ENCODE measurements at places on chromosomes 13 and 19. TPM values are rescaled to one million over a fixed set of nuclear protein-coding genes. Genes with fewer than 3 reads are reported as not detected.
A peak's percentile ranks its signal among the peaks of the same experiment; 100 is the strongest.

DNA sequence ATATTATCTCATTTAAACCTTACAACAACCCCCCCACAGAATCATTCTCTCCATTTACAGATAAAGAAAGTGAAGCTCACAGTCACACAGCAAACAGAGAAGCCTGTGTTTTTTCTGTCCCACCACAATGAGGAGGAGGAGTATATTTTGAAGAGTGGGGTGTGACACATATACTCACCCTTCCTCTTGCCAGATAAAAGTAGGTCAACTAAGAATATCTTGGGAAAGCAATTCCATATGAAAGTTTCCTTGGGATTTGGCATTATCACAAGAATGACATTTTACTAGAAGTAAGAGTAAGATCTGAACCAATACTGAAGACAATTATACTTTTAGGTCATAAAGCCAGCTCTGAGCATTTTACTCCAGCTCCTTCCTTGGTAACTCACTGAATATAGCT, 287.5 kb upstream of the HTR2A start:
- no peak for DNase-seq

GRCh38 chr13:40190641-40191100, 475.8 kb downstream of the FOXO1 start:
- peak; percentile 70 for DNase-seq

DNA sequence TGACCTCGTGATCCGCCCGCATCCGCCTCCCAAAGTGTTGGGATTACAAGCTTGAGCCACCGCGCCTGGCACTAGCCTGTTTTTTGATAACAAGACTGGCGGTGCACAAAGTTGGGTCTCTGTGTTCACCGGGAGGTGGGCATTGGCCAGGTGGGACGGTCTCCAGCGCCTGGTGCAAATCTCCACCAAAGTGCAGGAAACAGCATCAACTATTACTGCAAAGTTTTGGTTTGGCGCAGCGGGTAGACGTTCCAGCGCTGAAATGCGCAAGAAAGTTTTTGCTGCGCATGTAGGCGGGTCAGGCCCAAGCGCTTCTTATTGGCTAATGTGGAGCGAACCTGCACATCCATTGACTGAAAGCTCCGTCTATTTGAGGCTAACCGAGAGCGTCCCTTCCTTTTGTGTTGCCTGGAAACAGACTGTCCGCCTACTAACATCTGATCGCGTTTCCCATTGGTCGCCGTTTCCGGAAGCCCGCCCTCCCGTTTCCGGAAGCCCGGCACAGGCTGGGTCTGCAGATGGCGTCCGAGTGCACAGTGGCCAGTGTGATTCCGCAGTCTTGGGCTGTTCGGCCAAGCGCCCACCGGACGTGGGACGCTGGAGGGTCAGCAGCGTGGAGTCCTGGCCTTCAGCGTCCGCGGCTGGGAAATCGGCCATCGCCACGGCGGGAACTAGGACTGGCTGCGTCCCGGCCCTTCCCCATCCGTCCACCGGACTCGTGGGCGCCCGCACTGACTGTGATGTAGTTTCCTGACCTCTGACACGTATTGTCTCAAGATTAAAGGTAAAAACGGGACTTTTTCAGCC, 53.3 kb upstream of the ZNF527 start:
- peak; percentile 98 for DNase-seq

- peak; percentile 81 for DNase-seq
Observed at GRCh38 chr19:7534531-7535046, 928 bp upstream of the PNPLA6 start.

DNA sequence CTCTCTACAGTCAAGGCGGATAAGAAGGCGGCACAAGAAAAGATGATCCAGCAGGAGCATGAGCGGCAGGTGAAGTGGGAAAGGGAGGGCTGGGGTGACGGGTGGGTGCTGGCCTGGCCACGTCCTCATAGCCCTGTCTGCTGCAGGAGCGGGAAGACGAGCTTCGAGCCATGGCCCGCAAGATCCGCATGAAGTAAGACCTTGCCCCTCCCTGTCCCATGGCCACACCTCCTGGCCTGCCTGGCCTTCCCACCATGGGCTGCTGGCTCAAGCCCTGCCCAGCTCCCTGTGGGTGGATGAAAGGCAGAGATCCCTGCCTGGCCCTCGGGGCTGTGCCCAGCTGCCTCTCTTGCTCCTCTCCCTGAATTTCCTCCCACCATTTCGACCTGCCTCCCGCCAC, 7.2 kb downstream of the ZNF296 start:
- no peak for DNase-seq

DNA sequence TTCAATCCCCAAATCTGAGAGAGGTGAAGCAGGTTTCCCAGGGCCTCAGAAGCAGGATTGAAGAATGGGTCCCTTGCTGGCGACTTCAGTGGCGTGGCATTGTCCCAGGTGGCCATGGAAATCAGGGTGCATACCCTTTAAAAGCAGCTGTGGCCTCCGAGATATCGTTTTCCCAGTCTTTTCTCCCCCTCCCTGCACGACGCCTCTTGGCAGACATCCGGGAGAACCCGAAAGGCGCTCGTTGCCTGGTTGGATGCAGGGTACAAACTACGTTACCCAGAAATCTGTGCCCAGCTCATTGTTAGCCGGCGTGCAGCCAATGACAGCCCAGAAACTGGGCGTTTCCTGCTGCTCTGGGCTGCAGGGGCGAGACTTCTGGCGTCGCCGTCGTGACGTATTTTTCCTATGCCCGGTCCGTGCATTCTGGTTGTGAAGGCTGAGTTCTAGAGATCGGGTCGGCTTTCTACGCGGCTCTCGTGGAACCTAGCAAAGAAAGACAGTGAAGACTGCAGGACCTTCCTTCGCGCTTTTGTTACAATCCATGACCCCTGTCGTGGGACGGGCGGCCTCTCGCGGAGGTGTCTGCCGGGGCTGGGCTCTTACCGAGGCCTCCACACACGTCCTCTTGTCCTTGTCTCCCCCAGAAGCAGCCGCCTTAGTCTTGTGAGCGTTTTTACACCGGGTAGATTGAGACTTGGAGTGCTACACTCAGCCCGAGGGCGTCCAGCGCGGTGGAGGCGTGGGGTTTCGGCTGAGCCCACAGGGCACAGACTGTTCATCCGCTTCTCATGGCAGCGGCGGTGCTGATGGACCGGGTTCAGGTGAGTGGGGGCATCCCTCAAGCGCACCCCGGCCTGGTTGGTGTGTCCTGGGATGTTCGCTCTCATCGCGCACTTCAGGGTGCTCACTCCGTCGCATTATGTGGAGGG, at the start of gene ZNF304:
Gene ZNF304 (plus strand): TSS at position 395 of the 929 bp plus-strand sequence. CDS start 394 bp downstream, at position 789.
- peak; percentile 96 for DNase-seq

DNA sequence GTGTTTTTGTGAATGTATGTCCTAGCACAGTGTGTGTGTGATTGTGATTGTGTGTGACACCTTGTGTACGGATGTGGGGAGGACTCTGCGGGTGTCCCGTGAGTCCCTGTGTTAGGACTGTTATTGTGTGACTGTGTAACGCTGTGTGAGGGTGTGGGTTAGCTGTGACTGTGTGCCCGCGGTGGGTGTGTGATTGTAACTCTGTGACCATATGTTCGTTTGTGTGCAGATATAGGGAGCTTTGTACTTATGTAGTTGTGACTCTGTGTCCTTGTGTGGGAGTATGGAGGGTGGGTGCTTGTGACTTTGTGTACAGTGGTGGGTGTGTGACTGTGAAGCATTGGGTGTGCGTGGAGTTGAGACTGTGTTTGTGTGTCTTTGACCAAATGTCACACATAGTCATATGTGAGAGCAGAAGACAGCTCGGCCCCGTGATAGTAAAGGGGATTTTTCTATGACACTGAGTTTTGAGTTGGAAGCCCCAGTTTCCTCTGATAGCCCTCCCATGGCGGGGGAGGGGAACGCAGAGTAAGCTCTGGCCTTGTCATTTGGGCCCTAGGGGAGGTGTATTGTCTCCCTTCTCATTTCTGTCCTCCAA, 949 bp upstream of the ZNF260 start:
- peak; percentile 29 for DNase-seq

DNA sequence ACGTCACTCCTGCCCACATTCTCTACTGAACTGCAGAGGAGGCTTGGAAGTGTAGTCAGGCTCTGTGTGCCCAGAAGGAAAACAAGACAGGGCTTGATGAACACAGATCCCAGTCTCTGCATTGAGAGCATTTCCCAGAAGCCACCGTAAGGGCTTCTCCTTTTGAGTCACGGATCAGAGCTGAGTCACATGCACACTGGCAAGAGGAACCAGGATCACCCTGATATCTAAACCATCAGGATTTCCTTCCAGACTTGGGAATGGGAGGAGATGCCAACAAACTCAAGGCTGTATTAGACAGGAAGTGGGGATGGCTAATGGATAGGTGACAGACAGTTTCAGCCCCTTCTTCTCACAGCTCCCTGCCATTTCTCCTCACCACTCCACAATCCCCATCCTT, 17.7 kb upstream of the FBXO17 start:
- DNase-seq = no peak

DNA sequence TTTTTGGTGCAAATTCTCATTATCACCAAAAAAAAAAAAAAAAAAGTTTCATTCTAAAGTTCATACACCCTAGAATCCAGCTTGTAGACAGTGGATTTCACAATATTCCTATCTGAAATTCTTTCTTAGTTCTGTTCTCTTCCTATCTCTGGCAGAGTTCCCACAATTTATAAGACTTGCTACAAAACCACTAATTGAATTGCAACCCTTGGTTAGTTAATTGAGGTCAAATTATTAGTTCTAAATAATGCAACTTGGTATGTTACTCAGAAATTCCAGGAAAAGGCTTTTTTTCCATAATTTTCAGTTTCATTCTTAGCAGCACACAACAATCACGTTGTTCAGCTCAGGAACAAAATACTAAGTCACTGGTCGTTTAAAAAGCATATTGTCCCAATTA, 58.5 kb downstream of the SPATA13 start:
- no peak for DNase-seq

DNA sequence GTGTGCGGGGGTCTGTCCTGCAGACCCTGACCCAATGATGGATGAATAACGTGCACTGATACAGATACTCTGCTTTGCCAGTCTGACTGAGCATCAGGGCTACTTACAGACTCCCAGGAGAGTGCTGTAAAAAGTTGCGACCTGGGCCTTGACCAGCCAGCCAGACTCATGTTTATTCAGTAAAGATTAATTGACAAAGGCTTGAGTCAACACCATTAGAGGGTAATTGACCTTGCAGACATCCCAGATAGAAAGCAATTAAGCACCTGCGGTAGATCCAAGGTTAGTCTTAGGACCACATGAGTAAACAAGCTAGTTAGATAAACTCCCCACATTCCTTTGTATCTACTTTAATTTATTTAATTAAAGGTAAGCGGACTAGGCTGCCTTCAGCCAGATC, 10.4 kb downstream of the NUDT19 start:
- DNase-seq = no peak

GRCh38 chr13:73168953-73169401, 110.2 kb downstream of the KLF5 start:
- no peak for DNase-seq

- peak; percentile 100 for DNase-seq
Observed at GRCh38 chr19:55461259-55461973, at the start of gene ISOC2. Gene ISOC2 (minus strand): TSS chr19:55461642. CDS start chr19:55456486, 5,156 bp downstream.

GRCh38 chr19:13999085-13999484, 7.0 kb downstream of the RFX1 start:
- DNase-seq = no peak

DNA sequence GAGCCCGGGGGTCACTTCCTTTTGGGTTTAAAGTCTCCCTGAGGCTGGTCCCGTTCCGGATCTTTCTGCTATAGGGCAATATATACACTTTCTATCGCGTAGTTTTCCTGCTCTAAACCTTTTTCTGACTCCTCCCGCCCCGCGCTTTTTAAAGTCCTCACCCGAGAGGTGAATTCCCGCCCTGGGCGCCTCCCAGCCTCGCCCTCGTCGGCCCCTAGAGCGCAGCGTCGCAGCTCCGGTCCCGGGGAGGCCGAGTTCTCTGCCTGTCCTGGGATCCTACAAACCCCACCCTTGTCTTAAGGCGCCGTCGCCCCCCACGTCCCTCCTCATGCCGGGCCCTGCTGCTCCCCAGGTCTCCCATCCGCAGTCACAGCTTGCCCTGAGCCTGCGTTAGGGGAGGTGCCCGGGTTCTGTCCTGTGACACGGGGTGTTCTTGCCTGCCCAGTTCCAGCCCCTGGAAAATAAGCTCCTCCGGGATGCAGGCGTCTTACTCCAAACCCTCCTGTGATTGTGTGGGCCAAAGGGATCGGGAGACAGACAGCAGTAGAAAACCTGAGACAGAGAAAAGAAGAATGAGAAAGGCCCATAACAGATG, 491 bp downstream of the ZNF525 start:
- DNase-seq = peak; percentile 22

GRCh38 chr13:37884026-37884425, 14.5 kb upstream of the TRPC4 start:
- no peak for DNase-seq

GRCh38 chr13:28100150-28101121, at the start of gene FLT3:
Gene FLT3 (minus strand): TSS chr13:28100576. CDS start chr13:28100510, 66 bp downstream.
- no peak for DNase-seq

- DNase-seq = no peak
Observed at GRCh38 chr13:40517486-40518480, 148.7 kb downstream of the FOXO1 start.

DNA sequence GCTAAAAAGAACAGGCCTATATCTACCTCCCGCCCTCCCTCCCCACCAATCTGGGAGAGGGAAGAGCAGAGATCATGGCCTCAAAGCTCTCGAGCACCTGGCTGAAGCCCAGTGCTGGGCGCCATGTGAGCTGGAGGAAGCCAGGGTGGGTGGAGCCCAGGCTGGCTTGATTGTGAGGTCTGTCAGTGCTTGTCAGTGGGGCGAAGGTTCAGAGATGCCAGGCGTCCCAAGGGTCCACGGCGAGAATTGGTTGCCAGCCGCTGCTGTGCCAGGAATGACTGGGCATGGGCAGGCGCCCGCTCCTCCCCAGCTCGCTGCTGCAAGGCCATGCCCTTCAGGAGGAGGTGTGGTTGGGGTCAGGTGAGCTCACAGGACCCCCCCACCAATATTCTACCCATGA, 11.5 kb downstream of the BEST2 start:
- DNase-seq = no peak

DNA sequence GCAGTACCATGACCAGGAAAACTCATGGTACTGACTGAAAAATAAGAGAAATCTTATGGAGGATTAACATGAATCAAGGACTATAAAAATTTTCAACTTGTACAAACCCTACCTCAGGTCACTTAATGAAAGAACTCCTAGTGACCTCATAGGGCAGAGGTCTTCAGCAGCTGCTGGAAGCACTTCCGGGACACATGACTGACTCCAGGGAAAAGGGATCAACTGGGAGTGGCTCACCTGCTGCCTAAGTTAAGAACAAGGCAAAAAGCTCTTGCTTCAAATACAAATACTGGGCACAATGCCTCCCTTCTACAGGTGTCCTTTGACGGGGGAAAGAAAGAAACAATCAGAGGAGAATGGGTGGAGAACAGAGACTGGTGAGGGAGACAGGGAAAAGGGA, 18.6 kb downstream of the DOCK9 start:
- no peak for DNase-seq

DNA sequence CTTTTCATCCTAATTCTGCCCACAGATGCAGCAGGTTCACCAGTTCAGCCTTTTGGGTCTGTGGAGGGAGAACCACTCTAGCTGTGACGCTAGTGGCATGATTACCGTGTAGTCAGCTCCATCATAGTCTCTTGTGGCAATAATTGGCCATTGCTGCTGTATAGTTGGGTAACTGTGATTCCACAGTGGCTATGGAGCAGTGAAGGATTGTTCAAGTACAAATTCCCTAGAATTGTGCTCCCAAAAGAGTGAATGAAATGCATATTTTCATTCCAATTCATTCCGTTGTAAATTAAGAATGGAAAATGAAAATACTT, 856 bp downstream of the TEX26 start:
- no peak for DNase-seq

- no peak for DNase-seq
Observed at GRCh38 chr13:110121422-110122083, 185.4 kb downstream of the COL4A1 start.

Gene SLC17A7
- total RNA-seq = 34.6 TPM

Gene INAFM1
- total RNA-seq = 2.3 TPM

Gene ANGPTL8
- not detected for total RNA-seq

Gene VAV1
- total RNA-seq = 2.5 TPM

Data from occipital lobe (tissue), 3 donors.